Suppressor macrophage treated with lipopolysaccharide for 1 hour (primary cell): ENCODE measurements at places on chromosomes 12 and 14.

- no peak for DNase-seq
Observed at GRCh38 chr12:2287151-2287550, 234.4 kb downstream of the CACNA1C start.

GRCh38 chr12:45209784-45210183, 6.1 kb upstream of the ANO6 start:
- no peak for DNase-seq

GRCh38 chr14:51167587-51168214, 72.3 kb upstream of the TMX1 start:
- DNase-seq, result peak; percentile 7

DNA sequence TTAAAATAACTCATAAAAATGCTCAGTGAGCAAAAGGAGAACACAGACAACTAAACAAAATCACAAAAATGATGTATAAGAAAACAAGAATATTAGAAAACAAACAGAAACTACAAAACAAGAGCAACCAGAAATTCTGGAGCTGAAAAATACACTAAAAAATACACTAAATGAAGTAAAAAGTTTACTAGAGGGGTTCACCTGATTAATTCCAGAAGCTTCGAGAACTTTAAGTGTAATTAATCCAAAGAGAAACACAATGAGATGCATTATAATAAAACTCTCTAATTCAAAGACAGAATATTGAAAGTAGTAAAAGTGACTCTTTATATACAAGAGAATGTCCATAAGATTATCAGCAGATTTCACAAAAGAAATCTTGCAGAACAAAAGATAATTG, 558.4 kb downstream of the CCER1 start:
- no peak for DNase-seq

GRCh38 chr12:26226629-26227360, 31.4 kb downstream of the SSPN start:
- DNase-seq, result peak; percentile 57

GRCh38 chr12:51071663-51072062, 11.7 kb downstream of the CSRNP2 start:
- DNase-seq, result no peak

DNA sequence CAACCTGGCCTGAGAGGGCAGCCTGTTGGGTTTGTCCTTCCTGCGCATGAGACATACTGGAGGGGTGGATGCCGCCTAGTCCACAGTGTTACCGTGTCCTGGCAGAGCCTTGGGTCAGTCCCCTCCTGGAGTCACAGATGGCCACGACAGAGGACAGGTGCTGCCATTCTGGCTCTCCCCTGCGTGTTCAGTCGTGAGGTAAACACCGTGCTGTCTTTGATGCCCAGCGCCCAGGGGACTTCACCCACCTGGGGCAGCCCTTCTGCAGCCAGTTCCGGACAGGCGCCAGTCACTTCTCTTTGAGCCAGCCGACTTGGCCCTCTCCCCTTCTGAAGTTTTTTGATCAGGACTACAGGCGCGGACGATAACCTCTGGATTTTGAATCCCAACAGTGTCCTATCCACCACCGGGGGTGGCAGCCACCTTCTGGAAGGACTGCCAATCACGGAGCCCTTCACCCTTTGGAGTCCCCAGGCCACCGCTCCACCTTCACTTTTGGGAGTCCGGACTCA, 933.0 kb downstream of the DIO2 start:
- no peak for DNase-seq

DNA sequence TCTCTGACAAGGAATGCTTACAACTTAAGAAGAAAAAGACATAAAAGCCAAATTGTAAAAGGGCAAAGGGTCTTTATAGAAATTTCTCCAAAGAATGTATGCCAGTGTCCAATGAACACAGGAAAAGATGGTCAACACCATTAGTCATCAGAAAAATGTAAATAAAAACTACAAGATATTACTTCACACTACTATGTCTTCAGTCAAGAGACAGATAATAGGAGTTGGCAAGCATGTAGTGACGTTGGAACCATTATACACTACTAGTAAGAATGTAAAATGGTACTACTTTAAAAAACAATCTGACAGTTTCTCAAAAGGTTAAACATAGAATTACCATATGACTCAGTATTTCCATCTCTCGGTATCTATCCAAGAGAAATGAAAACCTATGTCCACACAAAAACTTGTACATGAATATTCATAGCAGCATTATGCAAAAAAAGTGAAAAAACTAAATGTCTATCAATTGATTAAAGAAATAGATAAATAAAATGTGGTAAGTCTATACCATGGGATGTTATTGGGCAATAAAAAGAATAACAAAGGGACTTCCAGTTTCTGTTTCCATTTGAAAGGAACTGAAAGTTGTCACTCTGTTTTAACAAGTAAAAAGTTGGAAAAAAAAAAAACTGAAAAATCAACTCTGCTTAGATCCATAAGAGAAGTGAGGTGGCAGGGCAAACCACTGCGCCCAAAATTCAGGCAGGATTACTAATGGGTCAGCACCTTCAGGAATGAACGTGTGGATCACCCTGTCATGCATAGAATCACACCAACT, 69.8 kb downstream of the ALG10B start:
- DNase-seq, result peak; percentile 55

DNA sequence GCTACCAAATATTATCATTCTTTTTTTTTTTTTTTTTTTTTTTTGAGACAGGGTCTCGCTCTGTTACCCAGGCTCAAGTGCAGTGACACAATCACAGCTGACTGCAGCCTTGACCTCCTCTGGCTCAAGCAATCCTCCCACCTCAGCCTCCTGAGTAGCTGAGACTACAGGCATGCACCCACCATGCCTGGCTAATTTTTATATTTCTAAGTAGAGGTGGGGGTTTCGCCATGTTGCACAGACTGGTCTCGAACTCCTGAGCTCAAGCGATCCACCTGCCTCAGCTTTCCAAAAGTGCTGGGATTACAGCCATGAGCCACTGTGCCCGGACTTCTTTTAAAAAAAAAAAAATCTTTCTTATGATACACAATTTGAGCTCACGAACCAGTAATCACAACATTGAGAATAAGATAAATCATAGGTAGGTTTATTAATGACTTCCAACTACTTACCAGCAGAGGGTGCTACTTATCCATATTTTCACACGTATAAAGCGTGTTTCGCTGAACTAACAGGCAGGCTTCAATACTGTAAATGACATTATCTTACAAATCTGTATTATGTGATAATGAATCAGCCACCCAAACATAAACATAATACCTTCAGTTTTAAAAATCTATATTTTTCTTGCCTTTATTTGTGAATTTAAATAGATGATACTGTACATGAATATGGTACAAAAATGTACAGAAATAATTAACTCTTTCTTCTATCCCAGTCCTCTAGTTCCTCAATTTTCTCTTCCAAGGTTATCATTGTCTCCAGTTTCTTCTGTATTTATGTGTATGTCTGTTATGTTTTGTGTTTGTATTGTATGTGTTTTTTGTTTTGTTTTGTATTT, 42.5 kb upstream of the BCAT1 start:
- peak; percentile 87 for DNase-seq

DNA sequence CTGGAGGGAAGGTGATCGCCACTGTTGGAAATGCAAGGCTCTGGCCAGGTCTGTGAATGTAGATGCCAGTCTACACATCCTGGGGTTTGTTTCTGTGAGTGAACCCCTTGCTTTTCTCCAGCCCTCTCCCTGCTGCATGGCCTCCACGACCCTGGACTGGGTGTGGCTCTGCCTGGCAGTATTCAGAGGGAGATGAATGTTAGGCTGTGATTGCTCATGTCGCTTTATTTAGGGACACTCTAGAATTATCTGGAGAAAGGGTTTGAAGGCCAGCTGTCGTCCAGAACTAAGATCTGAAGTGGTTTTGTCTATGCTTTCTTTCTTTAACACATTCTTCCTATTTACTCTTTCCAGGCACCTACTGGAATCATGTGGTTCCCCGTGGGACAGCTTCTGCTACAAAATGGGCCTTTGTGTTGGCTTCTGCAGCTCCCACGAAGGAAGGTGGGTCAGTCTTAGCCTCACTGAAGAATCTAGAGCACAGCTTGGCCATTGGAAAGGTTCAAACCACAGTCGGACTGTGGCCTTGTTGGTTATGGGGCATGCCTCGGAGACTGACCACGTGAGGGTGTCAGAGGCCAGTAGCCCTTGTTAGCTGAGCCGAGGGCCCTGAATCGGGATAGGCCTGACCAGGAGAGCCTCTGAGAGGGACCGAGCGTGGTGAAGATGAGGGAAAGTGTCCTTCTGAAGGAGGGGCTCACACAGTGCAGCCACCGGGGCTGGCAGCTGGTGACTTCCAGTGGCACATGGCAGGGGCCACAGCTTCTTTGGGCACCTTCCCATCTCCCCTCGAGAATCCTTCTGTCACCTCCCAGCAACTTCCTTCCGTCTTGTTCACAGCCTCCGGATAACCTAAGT, 59.1 kb downstream of the ANKRD9 start:
- DNase-seq, result no peak

DNA sequence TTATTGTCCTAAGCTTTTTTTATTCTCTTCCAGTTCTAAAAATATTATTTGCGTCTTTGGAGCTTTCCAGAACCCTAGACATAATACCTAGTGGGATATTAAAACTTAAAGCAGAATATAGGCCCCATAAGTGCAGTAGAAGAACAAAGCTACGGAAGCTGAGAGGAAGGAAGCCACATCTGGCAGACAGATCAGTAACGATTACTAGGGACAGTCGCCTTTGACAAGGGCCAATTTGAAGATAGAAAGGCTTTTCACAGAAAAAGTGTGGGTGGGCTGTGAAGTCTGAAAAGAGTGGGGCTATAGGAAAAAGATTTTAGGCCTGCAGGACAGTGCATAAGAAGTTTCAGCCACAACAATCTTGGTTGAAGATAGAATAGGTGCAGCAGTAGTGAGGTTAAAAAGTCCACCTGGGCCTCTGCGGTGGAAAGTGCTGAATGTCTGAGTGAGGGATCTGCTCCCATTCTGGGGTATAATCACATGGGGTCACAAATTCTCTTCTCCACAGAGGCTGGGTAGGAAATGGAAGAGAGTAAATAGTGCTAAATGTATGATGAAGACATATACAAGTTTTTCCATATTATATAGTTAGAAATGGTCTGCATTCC, 114.5 kb downstream of the CMAS start:
- DNase-seq, result no peak

DNA sequence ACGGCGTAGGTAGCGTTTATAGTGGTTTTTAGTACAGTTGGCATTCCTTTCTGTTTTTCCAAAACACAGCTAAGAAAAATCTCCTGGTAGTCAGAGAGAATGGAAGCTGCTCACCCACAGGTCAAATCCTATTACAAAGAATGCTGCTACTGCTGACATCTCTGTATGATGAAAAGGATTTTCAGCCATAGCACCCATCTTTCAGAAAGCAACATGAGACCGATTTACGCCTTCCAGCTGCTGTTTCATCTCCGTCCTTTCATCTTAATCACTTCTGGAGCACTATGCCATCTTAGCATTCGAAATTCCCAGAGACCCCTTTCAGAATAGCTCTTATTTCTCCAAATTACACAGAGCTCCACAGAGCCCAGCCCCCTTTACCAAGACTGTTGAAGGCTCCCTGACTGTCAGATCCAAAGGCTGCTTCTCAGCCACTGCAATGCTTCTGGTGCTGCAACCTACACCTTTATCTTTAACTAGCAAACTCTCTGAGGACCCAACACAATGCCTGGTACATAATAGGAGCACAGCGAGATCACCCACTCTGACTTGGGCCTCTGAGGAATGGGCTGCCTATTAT, 211.8 kb downstream of the NEDD1 start:
- no peak for DNase-seq

- DNase-seq, result no peak
Observed at GRCh38 chr12:94107910-94108309, 40.5 kb upstream of the PLXNC1 start.

DNA sequence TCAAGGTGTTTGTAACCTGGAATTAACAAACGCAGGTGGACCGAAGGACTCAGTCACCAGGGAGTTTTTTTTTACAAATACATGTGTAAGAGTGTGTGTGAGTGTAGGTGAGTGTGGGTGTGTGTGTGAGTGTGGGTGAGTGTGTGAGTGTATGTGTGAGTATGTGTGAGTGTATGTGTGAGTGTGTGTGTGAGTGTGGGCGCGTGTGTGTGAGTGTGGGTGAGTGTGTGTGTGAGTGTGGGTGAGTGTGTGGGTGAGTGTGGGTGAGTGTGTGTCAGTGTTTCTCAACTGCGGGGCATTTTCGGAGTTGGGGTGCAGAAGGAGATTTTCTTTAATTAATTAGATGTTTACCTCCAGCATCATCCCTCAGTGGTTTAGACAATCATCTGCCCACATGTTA, 1178.8 kb downstream of the VRK1 start:
- no peak for DNase-seq

GRCh38 chr12:41250748-41251147, 62.6 kb downstream of the PDZRN4 start:
- DNase-seq, result no peak

- DNase-seq, result peak; percentile 91
Observed at GRCh38 chr12:7601406-7601805, 64.3 kb downstream of the APOBEC1 start.

DNA sequence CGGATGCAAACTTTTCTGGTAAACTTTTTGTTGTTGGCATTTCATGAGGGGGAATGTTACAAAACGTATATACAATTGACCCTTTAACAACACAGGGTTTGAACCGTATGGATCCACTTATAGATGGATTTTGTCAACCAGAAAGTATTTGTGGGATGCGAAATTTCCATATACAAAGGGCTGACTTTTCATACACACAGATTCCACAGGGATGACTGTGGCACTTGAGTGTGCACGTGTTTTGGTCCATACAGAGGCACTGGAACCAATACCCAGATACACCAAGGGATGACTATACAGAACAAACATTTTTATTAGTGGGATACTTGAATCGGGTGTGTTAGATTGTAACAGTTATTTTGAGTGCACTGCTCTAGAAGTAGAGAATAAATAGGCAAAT, 29.8 kb upstream of the CCT2 start:
- DNase-seq, result no peak

- no peak for DNase-seq
Observed at GRCh38 chr12:100767371-100767770, 27.2 kb upstream of the ANO4 start.

DNA sequence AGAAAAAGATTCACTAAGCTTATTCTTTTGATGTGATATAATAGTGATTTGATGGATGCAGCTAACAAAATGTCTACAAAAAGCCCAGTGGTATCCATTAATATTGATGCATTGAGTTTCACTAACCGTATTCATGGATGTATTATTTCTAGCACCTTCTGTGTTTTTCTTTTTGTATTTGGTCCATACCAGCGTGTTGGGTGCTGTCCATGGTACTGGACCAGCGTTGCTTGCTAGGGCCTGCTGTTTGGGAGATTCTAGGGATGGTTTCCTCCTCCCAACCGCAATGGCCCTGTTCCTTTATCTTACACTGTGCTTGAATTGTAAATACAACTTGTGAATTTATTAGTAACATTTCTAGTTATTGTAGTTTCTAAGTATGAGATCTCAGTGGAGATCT, 31.7 kb downstream of the ANO4 start:
- DNase-seq, result peak; percentile 68
